ENCODE measurements at places on chromosomes 6 and 20. TPM values are rescaled to one million over a fixed set of nuclear protein-coding genes. Genes with fewer than 3 reads are reported as not detected.

The SIRPA gene
- total RNA-seq, result 2.9 TPM

DNA sequence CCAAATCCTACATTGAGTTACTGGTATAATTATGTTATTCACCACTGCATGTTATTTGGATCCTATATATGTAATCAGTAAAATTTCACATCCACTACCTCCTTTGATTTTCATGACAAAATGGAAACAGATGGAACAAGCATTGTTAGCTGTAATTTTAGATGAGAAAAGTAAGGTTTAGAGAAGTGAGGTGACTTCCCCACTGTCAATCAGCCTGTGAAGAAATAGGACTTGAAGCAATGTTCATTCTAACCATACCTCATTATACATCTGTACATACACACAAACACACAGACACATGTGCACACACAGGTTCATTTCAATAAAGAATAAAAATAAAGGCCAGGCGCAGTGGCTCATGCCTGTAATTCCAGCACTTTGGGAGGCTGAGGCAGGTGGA lies 23.7 kb upstream of the QKI start:
- no peak for DNase-seq

DNA sequence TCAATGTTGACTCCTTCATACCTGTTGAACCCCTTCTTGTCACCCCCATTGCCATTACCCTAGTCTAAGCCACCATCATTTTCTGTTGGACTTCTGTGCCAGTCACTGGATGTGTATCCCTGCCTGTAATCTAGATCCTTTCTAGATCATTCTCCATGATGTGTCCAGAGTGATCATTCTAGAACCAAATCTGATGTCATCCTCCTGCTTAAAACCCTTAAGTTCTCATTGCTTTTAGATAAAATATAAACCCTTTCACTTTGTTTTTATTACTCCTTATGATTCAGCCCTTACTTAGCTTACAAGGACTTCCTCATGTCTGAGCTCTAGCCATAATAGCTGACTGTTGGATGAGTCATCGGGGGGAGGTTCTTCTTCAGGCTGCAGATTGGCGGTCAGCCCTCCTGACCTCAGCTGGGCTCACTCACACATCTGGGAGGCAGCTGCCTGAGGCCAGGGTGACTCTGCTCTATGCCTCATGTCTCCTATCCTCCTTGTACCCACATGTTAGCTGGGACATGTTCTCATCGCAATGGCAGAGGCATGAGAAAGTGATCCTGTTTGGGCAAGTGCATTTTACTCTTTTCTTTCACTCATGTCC lies 287.6 kb downstream of the ESR1 start:
- peak; percentile 95 for DNase-seq

DNA sequence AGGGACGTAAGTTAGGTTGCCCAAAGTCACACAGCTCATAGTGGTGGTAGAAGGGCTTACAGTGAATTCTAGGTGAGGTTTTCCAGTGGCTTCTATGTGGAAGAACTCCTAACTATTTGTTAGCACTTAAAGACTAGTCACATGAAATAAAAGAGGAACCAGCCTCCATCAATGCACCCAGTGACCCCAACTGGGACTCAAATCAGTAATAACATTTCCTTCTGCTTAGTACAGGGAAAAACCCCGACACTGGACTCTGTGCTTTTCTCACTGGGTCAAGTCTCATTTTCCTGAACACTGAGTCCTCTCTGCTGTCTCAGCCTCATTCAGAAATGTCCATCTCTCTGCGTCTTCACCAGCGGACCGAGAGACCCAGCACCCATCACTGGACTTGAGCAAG lies 89.2 kb downstream of the SLC22A23 start:
- no peak for DNase-seq

DNA sequence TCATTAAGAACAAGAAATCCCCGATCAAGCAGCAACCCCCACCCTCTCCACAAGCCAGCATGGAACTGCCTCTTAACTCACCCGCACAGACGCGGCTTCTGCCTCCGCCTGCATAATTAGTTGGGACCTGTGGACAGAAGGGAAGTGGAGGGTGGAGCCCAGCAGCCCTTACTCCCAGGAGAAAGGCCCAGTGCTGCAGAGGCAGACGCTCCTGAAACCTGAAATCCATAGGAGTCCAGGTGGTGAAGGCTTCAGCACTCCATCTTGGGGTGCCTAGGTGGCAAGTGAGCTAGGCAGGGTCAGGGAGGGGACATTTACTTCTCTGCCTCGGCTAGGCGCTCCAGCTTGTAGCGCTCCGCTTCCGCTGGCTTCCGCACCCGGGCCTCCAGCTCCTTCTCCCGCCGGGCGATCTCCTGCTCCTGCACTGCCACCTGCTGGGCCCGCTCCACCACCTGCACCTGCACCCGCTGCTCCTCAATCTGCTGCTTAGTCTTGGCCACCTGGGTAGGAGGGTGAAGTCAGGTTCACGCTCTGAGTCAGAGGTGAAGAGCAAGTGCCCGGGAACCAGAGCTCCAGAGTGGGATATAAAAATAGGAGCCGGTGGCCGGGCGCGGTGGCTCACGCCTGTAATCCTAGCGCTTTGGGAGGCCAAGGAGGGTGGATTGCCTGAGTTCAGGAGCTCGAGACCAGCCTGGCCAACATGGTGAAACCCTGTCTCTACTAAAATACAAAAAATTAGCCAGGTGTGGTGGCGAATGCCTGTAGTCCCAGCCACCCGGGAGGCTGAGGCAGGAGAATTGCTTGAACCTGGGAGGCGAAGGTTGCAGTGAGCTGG lies 10.7 kb downstream of the TUBB start:
- DNase-seq, result no peak
